ENCODE measurements at places on chromosomes 4 and X. TPM values are rescaled to one million over a fixed set of nuclear protein-coding genes. Genes with fewer than 3 reads are reported as not detected.
A peak's percentile ranks its signal among the peaks of the same experiment; 100 is the strongest.

The MMRN1 gene
- 14.0 TPM for total RNA-seq

The RTL9 gene
- not detected for total RNA-seq

DNA sequence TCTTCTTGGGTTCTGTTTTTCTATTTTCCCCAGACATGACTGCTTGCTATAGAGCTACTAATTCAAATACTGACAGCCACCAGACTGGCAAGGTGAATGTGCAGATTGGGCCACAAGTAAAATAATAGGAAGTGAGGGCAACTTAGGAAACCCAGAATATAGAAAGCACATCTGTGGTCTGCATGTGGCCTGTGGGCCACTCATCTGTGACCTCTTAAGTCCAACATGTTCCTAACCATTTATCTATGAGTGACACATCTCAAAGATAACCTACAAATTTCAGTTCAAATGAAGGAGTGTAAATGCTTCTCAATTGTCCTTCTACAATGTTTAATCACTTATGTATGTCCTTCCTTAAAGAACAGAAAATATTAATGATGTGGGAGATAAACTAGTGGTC lies 128.9 kb downstream of the REELD1 start:
- DNase-seq: no peak

DNA sequence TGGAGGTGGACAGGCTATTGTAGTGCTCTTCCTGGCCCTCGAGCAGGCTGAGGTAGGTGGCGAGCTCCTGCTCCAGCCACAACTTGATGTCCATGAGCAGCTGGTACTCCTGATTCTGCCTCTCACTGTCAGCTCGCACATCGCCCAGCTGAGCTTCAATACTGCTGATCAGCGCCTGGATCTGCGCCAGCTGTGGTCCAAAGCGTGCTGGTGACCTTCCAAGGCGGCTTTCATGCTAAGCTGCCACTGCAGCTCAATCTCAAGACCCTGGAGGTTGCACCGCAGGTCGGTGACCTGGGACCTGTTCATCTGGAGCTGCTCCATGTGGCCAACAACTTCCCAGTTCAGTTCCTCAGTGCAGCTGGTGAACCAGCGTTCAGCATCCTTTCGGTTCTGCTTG lies 31.2 kb downstream of the LRIT3 start:
- no peak for DNase-seq

DNA sequence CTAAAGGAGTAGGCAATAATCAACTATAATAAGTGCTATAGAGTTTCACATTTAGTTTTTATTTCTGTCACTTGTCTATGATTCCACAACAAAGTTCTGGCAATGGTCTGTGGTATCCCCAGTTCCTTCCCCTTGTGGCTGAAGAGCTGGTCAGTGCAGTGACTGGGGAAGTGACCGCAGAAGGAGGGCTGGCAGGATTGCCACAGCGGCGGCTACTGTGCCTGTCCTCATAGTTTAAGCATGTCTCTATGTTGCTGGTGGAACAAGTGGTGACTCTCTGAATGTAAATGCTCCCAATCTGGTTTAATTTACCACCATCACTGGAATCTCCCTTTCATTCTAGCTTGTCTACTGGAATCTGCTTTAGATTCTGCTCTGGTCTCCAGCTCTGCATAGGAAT lies 170.6 kb upstream of the GK2 start:
- DNase-seq: no peak

- no peak for DNase-seq
Measured at GRCh38 chr4:185039508-185040273, 21.4 kb downstream of the HELT start.

DNA sequence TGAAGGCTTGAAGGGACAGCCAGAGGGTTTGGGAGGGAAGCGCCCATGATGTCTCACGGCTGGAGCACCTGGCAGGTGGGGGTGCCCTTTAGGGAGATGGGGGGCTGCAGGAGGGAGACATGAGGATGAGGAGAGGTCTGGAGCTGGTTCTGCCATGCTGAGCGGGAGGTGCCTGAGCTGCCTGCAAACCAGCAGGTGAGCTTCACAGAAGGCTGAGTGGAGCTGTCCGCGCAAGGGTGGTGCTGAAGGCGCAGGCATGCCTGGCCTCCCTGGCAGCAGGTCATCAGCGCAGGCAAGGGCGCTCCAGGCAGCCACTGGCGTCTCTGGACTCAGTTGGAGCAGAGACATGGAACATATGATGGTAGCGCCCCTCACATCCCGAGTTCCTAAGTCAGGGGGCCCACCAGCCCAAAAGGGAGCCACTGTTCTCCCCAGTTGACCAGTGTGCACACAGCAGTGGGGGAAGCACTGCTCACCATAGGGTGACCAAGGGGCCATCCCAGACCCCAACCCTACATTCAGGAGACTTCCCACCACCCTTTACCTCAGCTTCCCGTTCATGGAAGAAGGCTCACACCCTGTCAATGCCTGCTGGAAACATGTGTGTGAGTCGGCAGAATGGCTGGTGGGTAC lies 25.8 kb downstream of the ADRA2C start:
- peak; percentile 65 for DNase-seq

The SORBS2 gene
- 82.2 TPM for total RNA-seq

The FGF13 gene
- total RNA-seq: 1.8 TPM

The ASB9 gene
- total RNA-seq: 0.95 TPM

- DNase-seq: no peak
Measured at GRCh38 chr4:159946983-159947615, 844.2 kb downstream of the RAPGEF2 start.

DNA sequence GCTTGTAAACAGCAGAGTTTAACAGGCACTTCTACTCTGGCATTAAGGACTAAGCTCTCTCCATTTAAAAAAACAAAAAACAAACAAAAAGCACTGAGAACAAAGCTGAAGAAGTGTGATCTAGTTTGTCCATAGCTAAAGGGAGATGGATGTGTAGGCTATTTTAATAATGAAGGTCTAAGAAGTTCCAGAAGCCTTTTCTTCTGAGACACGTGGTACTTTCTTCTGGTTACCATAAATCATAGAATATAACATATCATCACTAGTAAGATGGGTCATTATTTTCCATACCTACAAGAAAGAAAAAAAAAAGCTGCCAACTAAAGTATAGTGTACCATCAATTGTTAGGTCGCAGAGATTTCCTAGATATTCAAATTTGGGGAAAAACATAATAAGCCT lies 722 bp upstream of the NBDY start:
- no peak for DNase-seq

GRCh38 chr4:124738994-124739393 lies 26.5 kb upstream of the ANKRD50 start:
- DNase-seq: no peak

- no peak for DNase-seq
Measured at GRCh38 chr4:184395971-184396391, 78.4 kb downstream of the IRF2 start.

GRCh38 chr4:96874657-96875056 lies 1034.8 kb downstream of the PDHA2 start:
- no peak for DNase-seq

DNA sequence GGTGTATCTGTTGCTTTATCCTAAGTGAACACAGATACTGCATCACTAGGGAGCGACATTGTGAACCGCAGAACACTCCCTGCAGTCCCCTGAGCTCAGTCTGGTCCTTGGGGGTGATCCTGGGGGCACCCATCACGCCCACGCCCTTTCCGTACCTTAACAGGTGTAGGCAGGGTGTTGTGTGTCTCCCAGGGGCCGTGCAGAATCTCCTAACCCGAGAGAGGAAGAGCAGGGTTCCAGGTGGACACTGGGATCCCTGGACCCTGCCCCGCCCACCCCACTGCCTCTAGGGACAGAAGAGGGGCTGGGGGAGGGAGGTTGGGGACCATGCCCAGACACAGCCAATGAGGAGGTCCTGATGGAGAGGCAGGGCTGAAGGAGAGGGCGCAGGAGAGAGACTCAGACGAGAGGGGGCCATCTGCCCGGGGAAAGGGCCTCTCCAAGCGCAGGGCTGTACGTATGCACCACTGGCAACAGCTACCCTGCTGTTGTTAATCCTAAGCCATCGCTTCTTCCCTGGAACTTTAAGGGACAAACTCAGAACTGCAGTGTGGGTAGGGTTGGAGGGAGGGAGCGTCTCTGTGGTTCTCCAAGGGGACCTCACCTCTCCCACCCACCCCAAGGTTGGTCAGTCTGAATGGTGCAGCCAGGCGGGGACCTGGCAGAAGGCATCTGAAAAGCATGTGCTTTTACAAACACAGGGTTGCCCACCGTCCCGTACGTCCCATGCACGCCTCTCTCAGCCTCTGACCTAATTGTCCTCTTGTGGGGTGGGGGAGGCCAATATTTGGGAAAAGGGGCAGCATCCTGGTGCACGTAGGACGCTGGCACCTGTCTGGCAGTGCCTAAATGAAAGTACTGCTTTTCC lies 2.5 kb downstream of the P2RY8 start:
- peak; percentile 13 for DNase-seq

The TENM3 gene
- total RNA-seq: 0.18 TPM

The GUCY2F gene
- total RNA-seq: not detected

GRCh38 chr4:164821711-164822110 lies 55.3 kb upstream of the APELA start:
- no peak for DNase-seq

DNA sequence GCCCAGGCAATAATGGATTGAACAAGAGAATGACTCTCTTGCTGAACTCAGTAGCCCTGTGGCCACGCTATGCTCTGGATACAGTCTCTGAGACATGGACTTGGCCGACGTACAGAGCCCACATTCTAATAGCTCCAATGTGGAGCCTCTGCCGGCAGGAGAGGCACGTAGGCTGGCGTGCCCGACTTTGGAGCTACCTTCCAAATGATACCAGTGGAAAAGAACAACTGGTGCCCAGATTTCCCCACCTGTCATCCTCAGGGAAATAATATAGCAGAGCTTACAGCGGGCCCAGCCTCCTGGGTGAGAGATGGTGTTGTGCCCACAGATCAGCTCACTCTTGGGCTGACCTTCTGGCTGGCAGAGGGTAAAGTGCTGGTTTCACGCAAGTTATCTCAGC lies 10.6 kb downstream of the NDP start:
- no peak for DNase-seq

DNA sequence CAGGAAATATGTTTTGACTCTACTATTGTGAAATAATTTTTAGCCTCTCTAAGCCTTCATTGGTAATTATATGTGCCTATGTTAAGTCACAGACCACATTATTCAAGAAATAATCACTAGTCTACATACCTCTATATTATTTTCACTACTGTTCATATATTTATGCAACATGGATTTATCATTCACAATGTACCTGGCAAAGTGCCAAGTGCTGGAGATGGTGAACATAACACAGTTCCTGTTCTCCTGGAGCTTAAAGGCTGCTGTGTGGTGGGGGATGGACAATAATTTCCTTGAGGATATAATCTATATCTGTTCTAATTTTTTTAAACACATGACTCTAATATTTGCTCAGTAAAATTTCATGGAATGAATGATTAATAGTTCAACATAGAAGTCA lies 527.7 kb upstream of the CXorf51A start:
- no peak for DNase-seq

GRCh38 chr4:110629214-110629754 lies 6.4 kb upstream of the PITX2 start:
- no peak for DNase-seq

DNA sequence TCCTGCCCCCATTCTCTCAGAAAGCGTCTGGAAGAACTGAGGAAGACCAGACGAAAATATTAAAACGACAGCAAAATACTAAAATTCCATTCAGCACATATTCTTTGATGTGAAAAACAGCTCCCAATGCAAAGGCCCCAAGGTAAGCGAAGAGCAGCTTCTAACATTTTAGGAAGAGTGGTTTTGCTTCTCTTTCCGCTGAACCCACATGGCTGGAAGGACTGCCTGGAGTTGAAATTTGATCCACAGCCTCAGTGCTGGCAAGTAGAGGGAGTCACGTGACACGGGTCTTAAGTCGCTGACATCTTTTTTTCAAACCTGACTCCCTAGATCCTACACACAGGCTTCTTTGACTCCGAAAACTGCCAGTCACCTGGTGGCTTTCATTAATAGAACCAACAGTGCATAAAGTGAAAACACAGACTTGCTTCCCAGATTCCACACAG lies at the start of gene FAM13A:
Gene FAM13A (minus strand): TSS at position 233 of the 446 bp plus-strand sequence. CDS start 221 bp downstream, at position 12.
- peak; percentile 76 for DNase-seq

The HPGD gene
- 208 TPM for total RNA-seq

- DNase-seq: no peak
Measured at GRCh38 chr4:6925357-6925836, 15.8 kb downstream of the TBC1D14 start.

GRCh38 chrX:20393944-20394343 lies 127.2 kb upstream of the RPS6KA3 start:
- DNase-seq: no peak

The CHRDL1 gene
- 4.7 TPM for total RNA-seq

- no peak for DNase-seq
Measured at GRCh38 chrX:10098270-10098713, 58.5 kb upstream of the CLCN4 start.

DNA sequence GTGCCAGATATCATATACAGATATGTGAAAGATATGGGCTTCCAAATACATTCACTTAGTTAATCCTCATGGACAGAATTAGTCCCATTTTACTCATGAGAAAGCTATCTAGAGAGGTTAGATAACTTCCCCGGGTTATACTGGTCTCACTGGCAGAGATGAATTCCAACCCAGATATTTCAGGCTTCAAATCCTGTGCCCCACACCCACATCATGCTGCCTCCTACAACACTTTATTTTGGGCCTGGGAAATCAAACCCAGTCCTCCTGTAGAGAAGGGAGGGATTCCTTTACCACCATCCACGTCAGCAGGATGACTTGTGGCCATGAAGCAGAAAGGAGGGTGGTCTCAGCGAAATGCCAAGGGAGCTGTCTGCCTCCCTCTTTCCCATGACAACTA lies 113.8 kb downstream of the ATP10D start:
- no peak for DNase-seq

The INTS6L gene
- 14.9 TPM for total RNA-seq

The CSAG1 gene
- not detected for total RNA-seq

The XAGE2 gene
- not detected for total RNA-seq

DNA sequence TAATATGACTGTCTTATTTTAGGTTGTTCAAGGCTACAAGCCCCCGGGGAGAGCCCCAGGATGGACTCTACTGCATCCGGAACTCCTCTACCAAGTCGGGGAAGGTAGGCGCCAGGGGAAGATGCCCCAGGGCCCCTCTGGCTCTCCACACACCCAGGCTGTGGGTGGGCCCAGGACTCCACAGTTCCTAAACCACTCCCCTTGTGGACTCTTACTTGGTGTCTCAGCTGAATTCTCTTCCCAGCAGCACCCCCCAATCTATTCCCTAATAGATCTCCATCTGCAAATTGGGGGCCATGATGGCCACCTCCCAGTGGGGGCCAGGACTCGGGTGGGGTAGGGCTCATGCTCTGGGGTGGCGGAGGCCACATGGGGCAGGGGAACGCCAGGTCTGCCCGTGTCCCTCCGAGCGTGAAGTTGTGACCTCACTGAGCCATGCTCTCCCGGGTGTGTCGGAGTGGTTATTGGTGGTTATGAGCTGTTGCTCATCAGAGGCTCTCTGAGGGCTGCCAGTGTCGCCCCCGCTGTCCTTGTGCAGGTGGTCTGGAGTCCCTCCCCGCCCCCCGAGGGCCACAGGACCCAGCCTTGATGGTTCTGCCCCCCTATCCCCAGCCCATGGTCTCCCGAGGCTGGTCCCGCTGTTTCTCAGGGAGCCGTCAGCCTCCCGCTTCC lies 11.2 kb upstream of the ADD1 start:
- peak; percentile 22 for DNase-seq

DNA sequence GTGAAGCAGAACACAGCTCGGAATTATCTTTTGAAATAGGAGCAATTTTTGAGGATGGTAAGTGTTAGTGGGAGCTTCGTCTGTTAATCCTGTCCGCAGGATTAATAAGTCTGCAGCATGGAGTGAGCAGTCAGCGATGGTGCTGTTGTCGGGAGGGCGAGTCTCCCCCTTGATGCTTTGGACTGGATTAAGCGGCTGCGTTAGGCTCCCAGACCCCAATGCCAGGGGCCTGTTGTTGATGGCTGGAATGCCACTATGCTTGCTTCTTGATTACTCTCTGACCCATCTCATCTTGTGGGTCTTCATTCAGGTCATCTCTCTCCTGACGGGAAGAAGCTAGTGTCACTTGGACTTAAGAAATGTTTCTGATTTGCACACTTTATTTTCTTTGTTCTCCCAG lies 332.6 kb downstream of the ARHGAP10 start:
- DNase-seq: no peak
